ENCODE measurements at places on chromosomes 4 and X. TPM values are rescaled to one million over a fixed set of nuclear protein-coding genes. Genes with fewer than 3 reads are reported as not detected.

The GPM6B gene
- total RNA-seq: 36.3 TPM

The TMSB15C gene
- 1.6 TPM for total RNA-seq

The LCORL gene
- total RNA-seq: 9.9 TPM

The KIAA1210 gene
- not detected for total RNA-seq

The MMRN1 gene
- total RNA-seq: 11.1 TPM

The MAGEC1 gene
- total RNA-seq: not detected

The ATOH1 gene
- not detected for total RNA-seq

The RBM47 gene
- 0.40 TPM for total RNA-seq

The NAP1L3 gene
- 18.6 TPM for total RNA-seq

The TEX13D gene
- not detected for total RNA-seq
